NCI-H1092 (cell line): ENCODE measurements at places on chromosomes 5 and 9.

DNA sequence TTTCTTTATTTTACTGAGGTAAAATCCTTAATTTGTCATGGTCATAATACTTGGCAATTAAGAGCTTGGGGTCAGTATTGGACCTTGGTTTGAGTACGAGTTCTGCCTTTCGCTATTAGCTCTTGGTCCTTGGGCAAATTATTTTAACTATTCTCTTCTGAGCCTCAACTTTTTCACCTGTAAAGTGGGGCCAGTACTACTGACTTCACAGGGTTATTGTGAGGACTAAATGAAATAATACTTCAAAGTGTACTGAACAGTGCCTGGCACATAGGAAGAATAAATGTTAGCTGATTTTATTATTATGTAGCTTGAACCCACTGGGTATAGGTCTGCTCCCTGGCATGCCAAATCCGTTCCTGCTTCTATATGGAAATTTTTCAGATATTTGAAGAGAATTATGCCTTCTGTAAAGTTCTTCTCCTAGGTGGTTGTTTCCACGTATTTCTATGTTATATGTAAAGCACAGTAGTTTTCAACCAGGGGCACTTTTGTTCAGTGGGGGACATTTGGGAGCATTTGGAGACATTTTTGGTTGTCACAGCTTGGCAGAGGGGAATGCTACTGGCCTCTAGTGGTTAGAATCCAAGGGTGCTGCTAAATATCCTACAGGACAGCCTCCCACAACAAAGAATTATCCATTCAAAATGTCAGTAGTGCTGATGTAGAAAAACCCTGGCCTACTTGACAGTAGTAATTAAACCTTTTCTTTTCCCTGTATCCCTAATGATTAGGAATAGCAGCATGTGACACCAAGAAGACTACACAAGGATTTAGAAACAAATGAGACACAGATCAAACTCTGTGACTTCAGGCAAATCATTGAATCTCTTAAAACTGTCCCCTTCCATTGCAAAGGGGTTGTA, 4.5 kb downstream of the RCL1 start:
- DNase-seq: no peak

GRCh38 chr9:22035591-22036011, 26.5 kb upstream of the CDKN2B start:
- no peak for DNase-seq

DNA sequence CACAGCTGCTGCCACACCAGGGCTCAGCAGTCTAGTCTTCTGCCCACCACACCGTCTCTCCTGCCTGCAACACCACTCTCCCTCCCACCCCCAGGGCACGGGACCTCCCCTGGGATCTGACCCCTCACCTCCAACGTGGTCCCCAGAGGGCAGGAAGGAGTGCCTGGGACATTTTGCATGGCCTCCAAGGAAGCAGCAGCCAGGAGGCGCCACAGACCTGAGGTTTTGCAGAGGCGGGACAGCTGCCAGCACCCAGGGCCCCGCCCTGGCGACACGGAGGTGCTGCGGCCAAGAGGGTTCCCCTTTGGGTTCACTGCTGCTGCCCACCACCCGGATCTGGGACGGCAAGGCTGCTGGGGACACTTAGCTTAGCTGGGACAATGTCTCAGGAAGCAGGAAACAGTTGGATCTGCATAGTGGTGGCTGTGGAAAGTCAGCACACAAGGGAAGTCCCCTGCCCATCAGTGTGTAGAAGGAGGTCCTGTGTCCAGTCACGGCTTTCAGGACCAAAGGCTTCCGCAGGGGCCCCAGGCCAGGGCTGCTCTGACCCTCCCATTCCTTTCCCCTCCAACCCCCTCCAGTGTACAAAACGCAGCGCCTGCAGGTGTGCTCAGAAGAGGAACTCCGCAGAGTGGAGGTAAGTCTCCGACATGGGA, 13.8 kb downstream of the PROP1 start:
- no peak for DNase-seq

DNA sequence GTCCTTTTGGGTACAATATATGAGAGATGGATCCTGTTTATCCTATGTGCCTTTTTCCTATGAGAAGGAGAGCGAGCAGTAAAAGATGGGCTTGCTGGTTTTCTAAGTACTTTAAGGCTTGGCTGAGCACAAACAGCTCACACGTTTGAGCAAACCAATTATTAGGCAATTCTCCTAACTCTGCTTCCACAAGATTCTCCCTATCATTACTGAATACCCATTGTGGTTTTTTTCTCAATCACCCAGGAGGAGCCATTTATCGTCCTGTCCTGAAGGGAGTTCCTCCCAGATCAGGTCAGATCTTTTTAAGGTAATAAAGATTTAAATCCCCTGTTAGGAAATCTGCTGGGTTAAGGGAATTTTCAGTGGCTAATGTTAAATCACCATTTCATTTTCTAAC, 19.4 kb upstream of the C1QTNF3 start:
- DNase-seq: no peak

GRCh38 chr9:130308081-130308571, 42.6 kb downstream of the HMCN2 start:
- no peak for DNase-seq

DNA sequence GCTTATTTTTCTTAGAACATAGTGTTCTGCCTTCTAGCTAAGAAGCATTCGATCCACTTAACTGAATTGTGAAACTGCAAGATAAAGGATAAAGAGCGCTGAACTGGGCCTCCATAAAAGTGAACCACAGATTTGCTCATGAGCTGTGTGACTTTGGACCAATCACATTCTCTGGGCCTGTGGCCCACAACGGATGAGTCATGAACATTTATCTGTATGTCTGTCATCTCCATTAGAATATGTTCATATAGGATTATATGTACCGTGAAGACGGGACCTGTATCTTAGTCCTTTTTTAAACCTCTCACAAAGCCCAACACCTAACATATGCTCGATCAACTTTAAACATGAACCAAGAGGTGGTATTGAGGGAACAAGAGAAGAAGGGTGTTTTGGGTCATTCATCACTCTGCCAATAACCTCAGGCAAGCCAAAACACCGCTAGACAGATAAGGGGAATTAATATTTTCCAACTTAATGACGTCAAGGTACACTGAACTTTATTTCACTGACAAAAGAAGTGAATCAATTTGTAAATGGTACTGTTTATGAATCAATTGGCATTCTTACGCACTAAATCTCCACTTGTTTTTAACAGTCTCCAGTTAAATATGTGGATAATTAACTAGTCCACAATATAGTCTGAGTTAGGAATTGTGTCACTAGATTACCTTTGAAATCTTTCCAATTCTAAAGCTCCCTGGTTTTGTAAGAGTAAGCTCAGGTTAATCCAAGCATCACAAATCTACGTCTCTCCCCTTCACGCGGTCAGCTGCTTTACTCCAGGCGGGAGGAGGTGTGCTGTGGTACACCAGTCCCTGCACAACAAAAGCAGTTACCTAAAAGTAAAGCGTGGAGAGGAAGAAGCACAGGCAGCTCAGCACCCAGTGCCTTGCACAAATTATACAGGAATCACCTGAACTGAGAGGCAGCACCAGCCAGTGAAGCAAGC, 1.6 kb downstream of the TMEM245 start:
- DNase-seq: no peak

- no peak for DNase-seq
These were observed 52.0 kb downstream of the ITGA2 start for GRCh38 chr5:53041071-53041692.

- no peak for DNase-seq
These were observed 405.9 kb downstream of the PLK2 start for GRCh38 chr5:58054018-58054417.

DNA sequence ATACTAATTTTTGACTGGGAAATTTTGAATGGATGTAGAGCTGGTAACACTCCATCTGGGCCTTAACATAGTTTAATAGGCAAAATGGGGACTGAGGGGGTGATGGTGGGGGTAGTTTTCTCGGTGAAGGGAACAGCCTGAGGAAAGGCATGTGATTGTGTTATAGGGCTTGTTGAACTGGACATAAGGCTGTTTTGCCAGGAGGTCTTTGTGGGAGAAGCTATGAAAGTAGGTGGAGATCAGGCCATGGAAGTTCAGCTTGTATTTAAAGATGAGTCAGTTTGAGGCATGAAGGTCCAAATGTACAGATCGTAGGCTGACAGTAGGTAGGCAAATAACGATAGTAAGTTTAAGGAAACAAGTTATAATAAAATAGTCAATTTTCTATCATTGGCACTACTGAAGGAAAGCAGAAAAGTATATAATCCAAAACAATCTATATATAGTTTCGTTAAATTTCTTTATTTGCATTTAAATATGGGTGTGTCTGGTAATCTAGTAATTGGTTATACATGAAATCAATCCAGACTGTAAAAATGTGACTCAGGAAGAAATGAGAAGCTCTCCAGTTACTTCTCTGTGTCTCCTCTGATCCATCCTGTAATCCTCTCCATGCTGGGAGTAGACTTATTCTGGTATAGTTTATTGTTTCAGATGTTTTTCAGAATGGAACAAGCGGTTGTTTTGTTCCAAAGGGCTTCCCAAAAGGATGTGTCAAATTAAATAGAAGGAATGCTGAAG, 2.8 kb downstream of the CSNK1G3 start:
- DNase-seq: no peak

DNA sequence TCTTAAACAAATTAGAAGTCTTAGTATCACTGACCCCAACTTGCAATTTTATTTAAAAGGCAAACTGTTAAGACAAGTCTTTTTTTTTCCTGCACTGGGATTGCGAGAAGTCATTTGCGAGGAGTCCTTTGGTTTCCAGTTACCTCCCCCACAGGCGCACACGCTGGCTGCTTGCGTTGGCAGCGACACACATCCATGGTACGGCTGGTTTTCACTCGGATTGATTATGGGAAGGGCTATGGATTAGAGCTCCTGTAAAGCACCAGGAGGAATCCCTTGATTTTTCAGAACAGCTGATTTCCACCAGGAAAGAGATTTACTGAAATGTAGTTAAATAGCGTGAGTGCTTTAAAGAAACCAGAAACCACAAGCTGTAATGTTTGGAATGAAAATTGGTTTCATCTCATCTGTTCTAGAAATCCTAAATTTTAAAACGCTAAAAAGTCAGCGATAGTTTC, 737 bp downstream of the SLC1A3 start:
- no peak for DNase-seq

DNA sequence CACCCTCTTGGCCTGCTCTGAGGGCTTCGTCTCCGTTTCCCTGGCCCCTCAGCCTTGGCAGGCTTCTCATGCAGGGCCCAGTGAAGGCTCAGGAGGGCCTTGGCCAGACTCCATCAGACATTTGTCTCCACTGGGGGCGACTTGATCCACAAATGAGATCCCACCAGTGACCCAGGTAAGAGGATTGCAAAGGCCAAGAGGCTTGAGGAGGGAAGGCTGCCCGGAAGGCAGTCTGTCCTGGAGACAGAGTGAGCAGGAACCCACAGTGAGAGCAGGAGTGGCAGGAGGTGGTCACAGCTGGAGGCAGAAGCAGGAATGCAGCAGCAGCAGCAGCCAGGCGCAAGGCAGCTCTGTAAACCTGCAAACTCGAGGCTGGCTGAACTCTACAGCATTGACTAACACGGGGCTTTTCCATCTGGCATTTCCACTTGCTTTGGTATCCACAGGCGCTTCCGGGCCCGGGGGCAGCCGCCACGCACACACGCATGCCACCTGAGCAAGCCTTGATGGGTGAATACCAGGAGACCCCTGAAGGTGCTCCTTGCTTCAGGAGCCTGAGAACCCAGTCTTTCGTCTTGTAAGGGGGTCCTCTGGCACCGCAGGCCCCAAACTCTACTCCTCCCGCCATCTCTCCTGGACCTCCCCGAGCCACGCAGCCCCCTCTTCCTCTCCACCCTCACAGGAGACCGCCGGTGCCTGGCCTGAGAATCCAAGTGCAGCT, 14.7 kb downstream of the MGAT1 start:
- DNase-seq: no peak

DNA sequence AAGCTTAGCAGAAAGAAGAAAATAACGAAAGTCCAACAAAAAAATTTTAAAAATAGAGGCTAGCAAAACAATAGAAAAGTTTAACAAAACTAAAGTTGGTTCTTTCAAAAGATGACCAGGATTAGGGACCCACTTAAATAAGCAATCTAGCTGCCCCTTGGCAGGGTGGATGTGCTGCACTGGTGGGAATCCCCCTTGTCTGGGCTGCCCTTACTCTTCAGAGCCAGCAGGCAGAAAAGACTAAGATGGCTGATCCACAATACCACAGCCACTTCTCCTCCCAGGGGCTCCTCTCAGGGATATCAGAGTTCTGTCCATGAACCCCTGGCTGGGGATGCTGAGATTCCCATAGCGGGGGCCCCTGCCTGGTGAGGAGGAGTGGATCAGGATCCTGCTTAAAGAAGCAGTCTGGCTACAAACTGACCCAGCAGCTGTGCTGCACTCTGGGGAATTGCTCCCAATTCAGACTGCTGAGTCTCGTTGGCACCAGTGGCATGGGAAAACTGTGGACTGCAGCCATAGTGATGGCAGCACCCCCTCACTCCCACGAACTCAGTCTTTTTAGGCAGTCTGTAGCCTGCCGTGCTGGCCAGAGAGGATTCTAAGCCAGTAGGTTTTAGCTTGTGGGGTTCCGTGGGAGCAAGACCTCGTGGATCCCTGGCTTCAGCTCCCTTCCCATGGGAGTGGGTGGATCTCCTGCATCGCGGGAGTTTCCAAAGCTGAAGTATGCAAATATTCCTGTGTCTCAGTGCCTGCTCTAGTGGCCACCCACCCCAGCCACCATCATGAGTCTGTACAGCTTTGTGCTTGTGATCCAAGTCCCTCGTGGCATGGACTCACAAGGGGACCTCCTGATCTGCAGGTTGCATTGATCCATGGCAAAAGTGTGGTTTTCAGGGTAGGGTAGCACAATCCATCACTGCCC, 2.9 kb upstream of the INSL6 start:
- DNase-seq: no peak

DNA sequence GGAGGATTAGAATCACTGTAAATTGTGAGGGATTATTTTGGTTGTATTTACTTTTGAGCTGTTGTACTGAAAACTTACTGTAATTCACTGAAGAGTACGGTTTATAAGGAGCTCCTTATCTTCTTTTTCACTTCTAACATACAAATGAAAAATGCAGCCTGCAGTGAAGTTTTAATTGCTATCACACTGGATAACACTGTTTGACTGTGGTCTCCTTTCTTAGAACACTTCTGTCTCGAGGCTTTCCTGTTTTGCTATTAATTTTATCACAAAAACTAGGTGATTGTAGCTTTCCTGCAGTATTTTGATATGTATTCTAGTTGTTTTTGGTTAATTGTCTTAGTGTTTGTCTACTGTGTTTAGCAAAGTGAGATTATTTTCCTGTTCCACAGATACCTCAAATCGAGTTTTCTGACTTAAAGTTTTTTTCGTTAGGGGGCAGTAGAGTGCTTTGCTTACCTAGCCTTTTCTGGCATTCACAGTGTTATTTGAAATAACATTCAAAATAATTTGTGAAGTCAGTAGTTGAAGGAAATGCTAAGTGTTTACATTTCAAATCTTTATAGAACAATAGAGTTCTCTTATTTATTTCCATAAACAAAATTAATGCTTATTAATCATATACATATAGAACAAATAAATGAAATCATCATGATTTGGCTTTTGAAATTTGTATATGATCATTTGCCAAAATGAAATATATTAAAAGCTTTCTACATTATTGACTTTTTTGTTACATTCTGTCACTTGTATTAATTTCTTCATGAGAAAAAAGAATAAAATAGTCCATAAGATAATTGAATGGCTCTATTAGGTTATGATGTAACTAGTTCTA, 52.9 kb downstream of the COMMD10 start:
- DNase-seq: peak; percentile 5
